NCI-H2227 treated with DMSO at 0.1 percent for 48 hours (cell line): ENCODE measurements at places on chromosomes 1 and 21.
A peak's percentile ranks its signal among the peaks of the same experiment; 100 is the strongest.

DNA sequence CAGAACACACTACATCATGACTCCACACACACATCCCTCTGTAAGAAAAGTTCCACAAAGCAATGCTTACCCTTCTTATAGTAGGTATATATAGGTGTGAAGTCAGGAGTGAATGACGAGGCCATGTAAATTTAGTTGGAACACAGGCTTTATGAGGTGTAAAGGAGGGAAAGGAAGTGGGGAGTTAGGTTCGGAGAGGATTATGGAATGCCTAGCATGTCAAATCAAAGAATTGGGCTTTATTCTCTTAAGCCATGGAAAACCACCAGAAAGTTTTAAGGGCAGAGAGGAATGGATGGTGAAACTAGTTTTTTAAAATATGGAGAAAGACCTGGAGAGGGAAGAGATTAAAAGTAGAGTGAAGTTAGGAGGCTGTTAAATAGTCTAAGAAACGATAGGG, 26.3 kb downstream of the TFAP2E start:
- no peak for DNase-seq

DNA sequence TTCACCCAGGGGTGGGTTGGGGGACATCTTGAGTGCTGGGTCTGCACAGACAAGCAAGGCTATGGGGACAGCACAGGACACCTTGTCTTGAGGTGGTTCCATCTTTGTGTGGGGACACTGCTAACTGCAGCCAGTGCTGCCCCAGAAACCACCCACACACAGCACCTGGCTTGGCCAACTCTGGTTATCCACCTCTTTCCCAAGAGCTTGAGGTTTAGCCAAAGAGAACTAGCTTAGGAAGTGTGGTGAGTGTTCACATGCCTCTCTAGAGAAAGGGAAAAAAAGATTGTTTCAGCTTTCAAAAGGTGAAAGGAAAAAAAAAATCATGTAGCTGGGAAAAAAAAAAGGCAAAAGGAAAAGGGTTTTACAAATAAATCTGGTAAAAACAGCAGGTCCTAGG, 32.4 kb downstream of the BCAR3 start:
- no peak for DNase-seq

- DNase-seq: no peak
Observed at GRCh38 chr1:76865696-76866286, 1.5 kb upstream of the ST6GALNAC5 start.

- peak; percentile 82 for DNase-seq
Observed at GRCh38 chr1:109776911-109777310, 13.2 kb upstream of the EPS8L3 start.

DNA sequence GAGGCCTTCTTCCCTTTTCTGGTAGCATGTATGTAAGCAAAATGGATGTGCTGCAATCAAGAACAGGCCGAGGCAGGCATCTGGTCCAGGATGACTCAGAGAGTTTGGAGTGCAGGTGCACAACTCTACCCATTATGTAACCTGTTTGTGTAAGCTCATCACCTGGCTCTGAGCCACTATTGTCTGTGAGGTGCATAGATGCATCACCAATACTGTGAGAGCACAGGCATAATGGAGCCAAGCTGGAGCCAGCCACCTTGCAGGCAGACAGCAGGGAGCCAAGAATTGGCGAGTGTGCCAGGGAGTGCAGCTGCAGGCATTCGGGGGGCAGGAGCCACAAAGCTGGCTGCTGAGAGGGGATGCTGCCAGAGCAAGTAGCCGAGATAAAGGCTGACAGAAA, 549.9 kb upstream of the RGS18 start:
- no peak for DNase-seq

- DNase-seq: no peak
Observed at GRCh38 chr21:38470755-38471154, 27.5 kb downstream of the ERG start.

DNA sequence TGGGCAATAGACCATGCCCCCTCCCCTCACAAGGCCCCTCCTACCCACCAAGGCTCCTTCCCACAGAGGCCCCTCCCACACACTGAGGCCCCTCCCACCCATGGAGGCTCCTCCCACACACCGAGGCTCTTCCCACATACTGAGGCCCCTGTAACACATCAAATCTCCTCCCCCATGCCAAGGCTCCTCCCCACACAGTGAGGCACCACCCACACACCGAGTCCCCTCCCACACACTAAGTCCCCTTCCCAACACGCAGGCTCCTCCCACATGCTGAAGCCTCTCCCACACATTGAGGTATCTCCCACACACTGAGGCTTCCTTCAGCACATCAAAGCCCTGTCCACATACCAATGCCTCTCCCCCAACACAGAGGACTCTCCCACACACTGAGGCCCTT, 391.8 kb downstream of the CAMTA1 start:
- no peak for DNase-seq
